Activated CD8-positive, alpha-beta T cell treated with anti-CD3 and anti-CD28 coated beads for 36 hours (primary cell): ENCODE measurements at places on chromosomes 2 and 18.

DNA sequence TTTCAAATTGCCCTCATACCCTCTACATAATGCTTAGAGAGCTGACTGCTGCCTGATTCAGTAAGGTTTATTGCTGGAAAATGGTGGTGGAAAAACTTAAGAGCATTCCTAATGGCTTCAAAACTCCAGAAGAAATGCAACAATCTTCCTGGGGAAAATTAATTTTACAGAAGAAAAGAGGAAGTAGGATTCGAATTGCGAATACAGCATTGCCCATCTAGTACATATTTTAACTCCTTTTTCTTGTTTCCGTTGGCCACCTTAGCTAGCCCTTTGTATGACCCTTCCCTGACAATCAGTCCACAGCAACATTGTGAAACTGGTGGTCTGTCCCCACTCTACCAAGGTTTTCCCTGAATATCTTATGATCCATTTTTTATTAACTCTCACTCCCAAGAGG, 224.7 kb downstream of the MTX2 start:
- DNase-seq = no peak

DNA sequence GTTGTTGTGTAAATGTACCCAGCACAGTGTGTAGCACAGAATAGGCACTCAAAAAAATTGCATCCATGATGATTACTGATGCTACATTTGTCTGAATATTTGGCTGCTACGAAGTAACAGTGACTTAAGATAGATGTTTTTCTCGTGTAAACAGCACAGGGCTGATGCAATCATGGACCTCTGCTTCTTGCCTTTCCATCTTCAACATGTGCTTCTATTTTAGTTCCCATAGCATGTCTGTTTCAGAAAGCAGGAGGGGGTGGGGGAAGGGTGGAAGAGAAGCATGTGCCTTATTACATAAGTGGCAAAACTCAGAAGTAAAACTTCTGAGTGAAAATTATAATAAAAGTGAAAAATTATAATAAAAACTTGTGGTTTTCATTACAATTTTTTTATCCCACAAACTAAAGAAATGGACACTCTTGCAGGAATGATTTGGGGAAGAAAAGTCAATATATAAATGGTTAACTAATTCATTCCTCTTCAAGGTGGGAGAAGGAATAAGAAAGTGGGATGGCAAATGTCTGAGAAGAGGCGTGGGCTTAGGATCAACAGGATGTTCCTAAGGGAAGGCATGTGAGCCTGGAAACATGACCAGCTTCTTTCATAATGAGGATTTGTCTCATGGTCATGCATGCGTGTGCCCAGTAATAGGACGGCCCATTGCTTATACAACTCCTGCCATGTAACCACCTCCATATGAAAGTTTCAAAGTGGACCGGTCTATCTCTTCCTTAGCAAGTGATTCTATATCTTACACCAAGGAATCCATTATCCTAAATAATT, 27.2 kb downstream of the CCBE1 start:
- no peak for DNase-seq

DNA sequence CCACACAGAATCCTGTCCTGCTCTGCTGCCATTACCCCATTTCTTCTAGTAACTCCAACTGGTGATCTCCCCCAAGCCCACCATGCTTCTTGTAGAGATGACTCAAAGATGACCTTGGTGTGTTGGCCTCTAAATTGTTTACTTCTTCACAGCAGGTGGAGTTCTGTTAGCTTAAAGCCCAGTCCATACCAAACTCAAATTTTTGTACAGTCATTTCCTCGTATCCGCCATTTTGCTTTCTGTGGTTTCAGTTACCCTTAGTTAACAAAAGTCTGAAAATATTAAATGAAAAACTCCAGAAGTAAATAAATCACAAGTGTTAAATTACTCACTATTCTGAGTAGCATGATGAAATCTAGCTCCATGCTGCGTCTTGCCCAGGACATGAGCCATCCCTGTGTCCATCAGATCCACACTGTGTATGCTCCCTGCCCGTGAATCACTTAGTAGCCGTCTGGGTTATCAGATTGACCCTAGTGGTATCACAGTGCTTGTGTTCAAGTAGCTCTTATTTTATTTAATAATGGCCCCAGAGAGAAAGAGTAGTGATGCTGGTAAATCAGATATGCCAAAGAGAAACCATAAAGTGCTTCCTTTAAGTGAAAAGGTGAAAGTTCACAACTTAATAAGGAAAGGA, 133.3 kb upstream of the NOL4 start:
- no peak for DNase-seq

DNA sequence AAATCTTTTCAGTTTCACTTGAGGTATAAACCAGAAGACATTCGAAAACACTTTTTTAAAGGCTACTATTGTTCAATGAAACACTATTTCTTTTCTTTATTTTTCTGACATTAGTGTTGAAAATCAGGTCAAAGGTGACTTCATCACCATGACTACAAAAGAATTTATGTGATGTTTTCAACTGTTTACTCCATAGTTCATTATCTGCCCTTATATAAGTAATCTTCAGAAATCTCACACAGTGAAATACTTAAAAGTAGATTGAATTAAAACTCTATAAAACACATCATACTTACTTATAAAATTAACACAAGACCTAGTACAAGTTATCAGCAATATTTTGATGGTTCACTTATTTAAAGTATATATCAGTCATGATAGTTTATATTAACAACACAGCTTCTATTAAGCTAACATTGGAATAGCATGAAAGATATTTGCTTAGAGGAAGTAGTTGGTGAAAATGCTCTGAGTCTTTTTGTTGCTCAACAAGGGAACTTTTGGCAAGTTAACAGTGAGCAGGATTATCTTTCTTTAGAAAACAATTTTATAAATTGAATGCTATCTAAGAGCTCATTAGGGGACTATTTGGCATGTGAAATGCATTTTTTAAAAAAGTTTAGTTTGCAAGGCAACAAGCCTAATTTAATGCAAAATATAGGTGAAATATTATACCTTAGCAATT, 60.8 kb downstream of the MC4R start:
- DNase-seq = no peak

DNA sequence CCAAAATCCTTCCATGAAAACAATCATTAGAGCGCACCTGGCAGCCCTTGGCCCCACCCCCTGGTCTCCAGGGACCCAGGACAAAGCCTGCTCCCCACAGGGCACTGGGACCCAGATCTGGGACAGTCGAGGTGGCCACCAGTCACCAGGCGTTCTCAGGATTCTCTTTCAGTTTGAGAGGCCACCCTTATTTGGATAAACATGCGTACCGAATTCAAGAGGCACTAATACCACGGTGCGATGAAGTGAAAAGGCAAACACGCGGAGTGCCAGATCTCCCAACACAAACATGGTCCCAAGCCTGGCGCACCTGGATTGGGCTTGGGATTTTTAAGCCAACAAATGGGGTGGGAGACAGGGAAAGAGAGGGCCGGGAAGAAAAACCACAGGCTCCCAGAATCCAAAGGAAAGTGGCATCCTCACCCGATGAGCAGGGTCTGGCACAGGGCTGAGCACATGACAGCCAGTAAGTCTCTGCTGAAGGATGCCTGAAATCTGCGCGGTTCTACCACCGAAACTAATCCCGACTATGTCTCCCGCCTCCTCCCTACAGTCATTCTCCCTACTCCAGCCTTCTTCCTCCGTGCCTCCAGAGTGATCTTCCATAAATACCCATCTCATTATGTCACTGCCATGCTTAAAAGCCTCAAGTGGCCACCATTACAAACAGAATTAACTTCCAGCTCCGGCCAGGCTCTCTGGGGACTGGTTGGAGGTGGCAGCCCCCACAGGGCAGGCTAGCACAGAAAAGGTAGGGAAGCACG, 60.9 kb upstream of the KLHL29 start:
- DNase-seq = no peak

DNA sequence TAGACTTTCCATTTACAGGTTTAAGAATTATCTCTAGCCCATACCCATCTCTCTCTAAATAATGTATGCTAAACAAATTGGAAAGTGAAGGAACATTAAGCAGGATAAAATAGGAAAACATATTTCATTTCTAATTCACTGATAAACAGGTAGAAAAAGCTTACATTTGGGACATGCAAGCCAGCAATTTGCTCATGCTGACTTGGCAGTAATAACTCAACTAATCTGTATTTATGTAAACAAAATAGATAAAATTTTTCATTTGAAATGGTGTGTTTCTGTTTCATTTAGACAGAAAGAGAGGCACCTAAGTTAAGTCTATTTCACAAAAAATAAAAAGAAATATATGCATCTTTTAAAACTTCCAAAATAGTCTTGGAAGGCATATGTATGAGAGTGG, 877.3 kb upstream of the LRRTM1 start:
- DNase-seq = no peak

- DNase-seq = no peak
Observed at GRCh38 chr2:20281876-20282275, 56.9 kb upstream of the SDC1 start.

- DNase-seq = no peak
Observed at GRCh38 chr2:86011449-86011941, 94.2 kb downstream of the POLR1A start.

DNA sequence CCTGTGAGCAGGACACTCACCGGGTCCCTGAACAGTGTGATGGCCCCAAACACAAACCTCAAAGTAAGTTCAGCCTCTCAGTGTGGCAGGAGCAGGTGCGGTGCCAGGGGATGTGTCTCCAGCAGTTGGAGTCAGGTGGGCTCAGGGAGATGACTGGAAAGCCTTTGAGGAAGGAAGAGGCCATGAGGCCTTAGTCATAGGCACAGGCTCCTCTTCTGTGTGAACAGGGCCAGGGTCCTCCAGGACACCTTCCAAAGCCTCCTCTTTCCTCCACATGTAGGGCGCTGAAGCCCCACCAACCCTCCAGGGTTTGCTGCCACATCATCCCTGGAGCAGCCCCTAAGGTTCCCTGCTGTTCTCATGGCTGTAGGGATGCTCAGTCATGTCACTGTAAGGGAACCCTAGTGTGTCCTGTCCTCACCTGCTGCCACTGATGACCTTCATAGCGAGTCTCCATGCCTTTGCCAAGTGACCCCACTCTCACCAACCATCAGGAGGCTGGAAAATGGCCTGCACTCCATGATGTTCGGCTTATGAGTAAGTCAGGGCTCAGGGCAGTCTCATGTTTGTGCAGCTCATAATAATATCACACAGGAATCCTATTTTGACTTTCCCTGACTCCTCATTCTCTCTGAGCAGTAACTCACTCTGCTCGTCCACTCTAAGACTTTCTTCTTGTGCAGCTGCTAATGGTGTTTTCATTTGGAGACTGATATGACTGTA, 1152.9 kb downstream of the RPIA start:
- DNase-seq = no peak

GRCh38 chr2:151523850-151524249, 114.1 kb downstream of the RIF1 start:
- no peak for DNase-seq

GRCh38 chr2:2566396-2567323, 235.6 kb upstream of the MYT1L start:
- no peak for DNase-seq

GRCh38 chr18:37430357-37431076, 135.1 kb downstream of the CELF4 start:
- DNase-seq = no peak

DNA sequence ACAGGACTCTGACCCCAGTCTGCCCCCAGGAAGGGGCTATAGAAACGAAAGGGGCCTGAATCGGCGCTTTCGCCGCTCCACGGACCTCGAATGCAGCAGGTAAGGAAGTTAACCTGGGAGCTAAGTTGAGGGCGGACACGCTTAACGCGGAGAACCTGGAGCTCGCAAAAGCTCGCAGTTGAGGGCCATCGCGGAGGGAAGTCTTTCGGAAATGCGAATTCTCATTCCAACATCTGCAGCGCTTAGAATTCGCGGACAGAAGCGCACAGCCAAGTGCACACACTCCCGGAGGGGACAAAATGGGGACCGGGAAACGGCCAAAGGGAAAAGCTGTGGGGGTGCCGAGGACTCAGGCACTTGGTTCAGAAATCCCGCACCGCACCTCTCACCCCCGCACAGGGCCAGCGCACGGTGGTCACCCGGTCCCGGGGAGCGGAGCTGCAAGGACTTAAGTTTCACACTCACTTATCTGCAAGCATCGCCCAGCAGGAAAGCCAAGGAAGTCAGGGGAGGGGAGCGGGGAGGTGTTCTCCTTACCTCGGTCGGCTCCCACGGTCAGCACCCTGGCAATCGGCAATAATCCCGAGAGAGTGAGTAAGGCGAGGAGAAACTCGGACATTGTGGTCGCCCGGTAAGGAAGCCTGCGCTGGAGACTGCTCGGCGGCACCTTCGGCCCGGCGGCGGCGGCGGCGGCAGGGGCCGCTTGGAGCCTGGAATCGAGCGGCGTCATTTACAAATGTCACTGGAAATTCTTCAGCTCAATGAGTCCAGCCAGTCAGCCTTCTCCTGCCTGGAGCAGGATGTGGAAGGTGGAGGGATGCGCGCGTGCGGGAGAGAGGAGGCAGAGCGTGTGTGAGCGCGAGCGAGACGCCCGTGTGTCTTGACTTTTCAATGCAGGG, 456 bp downstream of the LRP1B start:
- DNase-seq = peak; percentile 0

DNA sequence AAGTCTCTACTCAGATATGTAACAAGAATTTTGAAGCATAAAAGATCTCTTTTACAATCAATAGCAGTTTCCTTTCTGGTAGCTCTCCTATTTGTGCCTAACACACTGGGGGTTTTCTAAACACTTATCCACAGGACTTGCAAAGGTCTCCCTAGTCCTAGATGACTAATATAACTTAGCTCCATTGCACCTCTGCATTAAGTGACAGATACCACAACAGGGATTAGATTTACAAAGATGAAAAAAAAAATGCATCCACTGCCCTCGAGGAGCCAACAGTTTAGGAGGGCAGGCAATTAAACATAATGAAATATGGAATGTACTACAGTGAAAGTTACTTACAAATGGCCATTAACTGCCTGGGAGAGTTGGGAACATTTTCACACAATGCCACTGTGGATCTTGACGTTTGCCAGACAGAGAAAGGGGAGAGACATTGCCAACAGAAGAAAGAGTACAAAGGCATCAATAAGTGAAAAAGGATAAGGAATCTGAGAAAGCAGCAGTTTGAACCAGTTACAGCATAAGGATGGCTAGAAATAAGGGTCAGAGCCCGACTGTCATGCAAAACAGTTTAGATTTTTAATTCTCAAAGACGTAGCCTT, 14.3 kb downstream of the PPP3R1 start:
- no peak for DNase-seq

- no peak for DNase-seq
Observed at GRCh38 chr2:179304424-179304823, 39.8 kb upstream of the SESTD1 start.

DNA sequence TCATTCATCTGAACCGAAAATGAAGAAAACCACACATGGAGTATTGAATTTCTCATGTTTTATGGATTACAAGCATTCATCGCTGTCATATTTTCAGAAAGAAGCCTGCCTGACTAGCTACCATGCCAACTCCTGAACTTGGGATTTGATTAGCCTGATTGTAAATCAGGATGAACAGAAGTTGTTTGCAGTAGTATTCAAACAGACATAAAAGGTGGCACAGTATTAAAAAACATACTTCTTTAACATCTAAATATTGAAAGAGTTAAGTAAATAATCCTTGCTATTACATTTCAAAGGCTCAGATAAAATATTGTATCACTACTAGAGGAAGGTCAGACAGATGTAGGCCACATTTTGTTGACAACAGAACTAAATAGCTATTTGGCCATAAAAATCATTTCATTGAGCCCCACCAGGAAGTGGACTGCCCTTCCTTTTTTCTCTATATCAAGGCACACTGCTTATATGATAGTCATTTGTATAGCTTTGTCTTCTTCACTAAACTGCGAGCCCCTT, 21.6 kb downstream of the SLC38A11 start:
- no peak for DNase-seq
